GM19239 (cell line): ENCODE measurements at places on chromosomes 11 and 22.

GRCh38 chr11:34575671-34576070 lies 45.2 kb upstream of the EHF start:
- no peak for DNase-seq

GRCh38 chr11:45523760-45524159 lies 141.7 kb downstream of the CHST1 start:
- no peak for DNase-seq

GRCh38 chr11:66072518-66072917 lies 2.4 kb downstream of the PACS1 start:
- DNase-seq = no peak

DNA sequence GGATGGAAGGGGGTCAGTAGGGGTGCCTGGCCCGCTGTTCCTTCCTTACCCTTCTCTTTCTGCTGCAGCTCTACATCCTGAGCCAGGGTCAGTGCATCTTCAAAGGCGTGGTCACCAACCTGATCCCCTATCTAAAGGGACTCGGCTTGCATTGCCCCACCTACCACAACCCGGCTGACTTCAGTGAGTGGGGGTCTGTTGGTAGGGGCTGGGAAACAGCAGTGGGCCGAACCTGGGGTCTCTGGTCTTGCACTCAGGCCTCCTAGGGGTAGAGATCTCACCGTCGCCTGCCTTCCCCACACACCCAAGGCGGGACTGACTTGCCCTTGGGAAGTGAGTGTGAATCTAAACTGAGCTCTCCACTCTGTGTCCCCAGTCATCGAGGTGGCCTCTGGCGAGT lies 7.6 kb downstream of the ABCG4 start:
- DNase-seq = no peak

GRCh38 chr11:57321388-57322255 lies 3.1 kb downstream of the TNKS1BP1 start:
- DNase-seq = no peak

DNA sequence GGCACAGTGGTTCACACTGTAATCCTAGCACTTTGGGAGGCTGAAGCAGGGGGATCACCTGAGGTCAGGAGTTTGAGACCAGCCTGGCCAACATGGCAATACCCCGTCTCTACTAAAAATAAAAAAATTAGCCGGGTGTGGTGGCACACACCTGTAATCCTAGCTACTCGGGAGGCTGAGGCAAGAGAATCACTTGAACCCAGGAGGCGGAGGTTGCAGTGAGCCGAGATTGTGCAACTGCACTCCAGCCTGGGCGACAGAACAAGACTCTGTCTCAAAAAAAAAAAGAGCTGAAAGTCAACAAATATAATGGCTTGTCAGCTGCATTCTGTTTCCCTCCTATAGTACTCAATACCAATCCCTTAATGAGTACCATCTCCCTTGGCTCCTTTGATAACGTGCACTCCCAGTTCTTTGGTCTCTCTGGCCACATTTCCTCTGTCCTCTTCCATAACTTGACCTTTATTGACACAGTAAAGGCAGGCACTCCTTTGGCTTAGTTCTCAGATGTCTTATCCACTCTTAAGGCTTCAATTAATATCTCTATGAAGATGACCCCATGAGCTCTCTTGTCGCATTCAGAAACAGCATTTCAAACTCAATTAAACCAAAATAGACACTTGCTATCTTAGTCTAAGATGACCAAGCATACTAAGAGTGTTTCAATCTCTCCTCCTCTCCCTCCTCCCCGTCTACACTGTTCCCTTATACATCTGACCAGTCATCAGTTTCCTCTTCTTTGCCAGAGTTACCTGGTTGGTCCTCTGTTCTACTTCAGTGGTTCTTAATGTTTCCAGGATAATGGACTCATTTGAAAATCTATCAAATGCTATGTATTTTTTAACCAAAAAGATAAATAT lies 4.8 kb downstream of the MAPK1 start:
- DNase-seq = no peak

DNA sequence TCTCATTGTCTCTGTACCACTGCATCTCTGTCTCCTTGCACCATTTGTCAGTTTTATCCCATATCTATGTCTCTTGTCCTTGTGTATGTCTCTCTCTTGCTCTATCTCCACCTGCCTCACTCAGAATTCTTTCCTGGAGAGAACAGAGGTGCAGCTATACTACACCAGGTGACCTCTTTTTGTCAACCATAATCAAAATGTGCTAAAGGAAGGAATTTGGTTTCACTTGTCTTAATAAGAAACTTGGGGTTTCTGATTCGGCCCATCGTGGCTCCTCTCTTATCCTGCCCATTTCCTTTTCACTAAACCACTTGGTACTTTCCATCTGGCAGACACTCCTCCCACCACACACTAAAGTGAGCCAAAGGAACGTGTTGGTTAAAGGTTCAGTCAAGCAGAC lies 2.0 kb upstream of the C11orf42 start:
- DNase-seq = no peak
